ENCODE measurements at places on chromosomes 2 and 18.

GRCh38 chr2:16671760-16672159, 6.1 kb upstream of the CYRIA start:
- DNase-seq = no peak

GRCh38 chr2:219522111-219523030, 8.1 kb downstream of the ASIC4 start:
- DNase-seq = no peak

- no peak for DNase-seq
Observed at GRCh38 chr2:112255875-112256274, 1.0 kb upstream of the ZC3H8 start.

DNA sequence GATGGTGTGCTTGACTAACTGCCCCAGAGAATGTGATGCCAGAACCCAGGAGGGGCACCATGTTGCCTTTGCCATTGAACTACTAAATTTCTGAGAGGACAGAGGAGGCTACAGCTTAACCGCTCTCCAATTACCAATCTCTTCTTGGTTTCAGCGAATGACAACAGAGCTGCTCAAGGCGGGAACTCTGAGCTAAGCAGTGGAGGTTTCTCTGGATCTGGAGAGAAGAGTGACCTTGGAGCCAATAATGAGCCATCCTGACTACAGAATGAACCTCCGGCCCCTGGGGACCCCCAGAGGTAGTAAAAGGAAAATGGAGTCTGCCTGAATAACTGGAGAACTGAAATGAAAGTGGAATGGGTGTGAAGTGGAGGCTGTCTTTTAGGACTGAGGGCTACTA, 53.2 kb downstream of the DIS3L2 start:
- DNase-seq = no peak

- DNase-seq = no peak
Observed at GRCh38 chr2:20567159-20567925, 83.6 kb downstream of the HS1BP3 start.

GRCh38 chr2:215019085-215019484, 119.3 kb downstream of the ABCA12 start:
- no peak for DNase-seq

- DNase-seq = no peak
Observed at GRCh38 chr18:54786206-54786605, 42.1 kb upstream of the RAB27B start.

- DNase-seq = no peak
Observed at GRCh38 chr2:2572393-2573204, 241.5 kb upstream of the MYT1L start.

GRCh38 chr18:64002581-64002980, 32.7 kb downstream of the SERPINB8 start:
- DNase-seq = no peak

DNA sequence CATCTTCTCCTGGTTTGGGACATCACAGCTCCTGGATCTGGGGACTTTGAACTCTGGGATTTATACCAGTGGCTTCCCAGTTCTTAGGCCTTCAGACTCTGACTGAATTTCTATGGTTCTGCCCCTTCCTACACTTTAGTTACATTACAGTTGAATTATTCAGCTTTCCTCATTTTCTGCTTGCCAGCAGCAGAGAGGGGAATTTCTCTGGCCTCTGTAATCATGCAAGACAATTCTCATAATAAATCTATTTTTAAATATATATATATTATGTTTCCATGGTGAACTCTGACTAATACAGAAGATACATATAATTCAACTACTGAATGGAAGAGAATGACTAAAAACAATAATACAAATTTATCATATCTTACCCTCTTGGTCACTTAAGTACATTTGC, 1478.6 kb upstream of the ACVR2A start:
- DNase-seq = no peak

GRCh38 chr2:8987410-8987809, 16.1 kb downstream of the MBOAT2 start:
- DNase-seq = no peak

GRCh38 chr18:70334728-70335329, 46.0 kb downstream of the SOCS6 start:
- no peak for DNase-seq

DNA sequence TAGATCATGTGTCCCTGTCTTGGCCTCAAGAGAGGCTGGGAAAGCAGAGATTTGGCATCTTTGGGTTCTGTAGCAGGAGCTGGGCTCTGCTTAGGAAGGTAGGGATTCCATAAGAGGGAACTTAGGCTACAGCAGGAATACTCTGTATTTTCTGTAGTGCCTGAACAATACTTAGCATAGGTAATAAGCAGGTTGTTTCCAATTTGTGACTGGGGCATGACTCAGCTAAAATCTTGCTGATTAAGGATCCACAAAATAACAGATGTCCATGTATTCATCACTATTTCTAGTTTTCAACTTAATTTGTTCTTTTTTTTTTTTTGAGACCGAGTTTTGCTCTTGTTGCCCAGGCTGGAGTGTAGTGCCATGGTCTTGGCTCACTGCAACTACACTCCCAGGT, 68.5 kb downstream of the SMAD4 start:
- DNase-seq = no peak

DNA sequence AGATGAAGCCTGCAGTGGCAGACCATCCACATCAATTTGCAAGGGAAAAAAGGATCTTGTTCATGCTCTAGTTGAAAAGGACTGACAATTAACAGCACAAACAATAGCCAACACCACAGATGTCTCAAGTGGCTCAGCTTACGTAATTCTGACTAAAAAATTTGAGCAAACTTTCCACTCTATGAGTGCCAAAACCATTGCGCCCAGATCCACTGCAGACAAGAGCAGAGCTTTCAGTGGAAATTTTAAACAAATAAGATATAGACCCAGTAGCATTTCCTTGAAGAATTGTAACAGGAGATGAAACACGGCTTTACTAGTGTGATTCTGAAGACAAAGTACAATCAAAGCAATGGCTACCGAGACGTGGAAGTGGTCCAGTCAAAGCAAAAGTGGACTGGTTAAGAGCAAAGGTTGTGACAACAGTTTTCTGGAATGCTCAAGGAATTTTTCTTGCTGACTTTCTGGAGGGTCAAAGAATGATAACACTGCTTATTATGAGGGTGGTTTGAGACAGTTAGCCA, 12.0 kb upstream of the ZNF396 start:
- no peak for DNase-seq

All from SK-N-SH (cell line).